Endothelial cell (in vitro differentiated cells): ENCODE measurements at places on chromosomes 1 and 21.

DNA sequence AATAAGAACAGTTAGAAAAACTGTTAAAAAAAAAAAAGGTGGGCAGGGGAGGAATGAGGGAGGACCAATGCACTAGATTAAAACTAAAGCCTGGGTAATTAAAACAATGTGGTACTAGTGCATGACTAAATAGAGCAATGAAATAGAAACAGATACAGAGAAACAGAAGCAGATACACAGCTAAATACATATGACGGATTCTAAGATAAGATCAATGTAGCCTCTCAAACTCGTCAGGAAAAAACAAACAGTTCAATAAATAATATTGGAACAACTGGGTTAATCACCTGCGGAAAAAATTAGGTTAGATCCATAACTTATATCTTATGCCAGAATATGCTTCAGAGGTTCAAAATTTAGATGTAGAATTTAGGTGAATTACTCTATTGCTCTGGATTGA, 68.2 kb downstream of the ERO1B start:
- no peak for DNase-seq

DNA sequence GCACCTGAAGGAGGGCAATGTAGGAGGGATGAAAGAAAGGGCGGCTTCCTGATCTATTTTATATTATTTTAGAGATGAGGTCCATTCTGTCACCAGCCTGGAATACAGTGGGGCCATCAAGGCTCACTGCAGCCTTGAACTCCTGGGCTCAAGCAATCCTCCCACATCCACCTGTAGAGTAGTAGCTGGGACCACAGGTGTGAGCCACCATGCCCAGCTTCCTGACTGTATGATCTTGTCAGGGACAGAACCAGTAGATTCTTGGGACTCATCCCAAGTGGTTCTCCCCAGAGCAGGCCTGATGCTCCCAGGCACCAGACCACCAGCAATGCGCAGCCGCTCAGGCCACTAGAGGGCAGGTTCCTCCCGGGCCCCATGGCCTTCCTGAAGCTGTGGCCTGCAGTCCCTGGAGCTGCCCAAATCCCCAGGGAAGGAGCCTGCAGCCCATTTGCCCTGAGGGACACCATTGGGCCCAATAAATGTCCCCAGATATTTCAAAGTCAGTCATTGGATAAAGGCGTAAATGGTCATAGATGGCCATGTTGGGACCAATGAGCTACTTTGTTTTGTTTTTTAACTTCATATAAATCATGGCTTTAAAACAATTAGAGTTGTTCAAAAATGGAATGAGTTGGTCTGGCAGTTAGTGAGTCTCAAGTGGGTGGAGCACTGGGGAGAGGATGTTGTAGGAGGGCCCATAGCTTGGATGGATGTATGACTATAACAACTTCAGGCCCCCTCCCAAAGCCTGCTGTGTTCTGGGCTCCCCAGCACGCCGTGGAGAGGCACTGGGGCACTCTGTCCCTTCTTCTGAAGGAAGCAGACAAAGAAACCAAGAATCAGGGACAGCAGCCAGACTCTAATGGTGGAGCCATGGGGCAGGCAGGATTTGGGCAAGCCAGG, 44.7 kb upstream of the GOLT1A start:
- peak; percentile 85 for DNase-seq

DNA sequence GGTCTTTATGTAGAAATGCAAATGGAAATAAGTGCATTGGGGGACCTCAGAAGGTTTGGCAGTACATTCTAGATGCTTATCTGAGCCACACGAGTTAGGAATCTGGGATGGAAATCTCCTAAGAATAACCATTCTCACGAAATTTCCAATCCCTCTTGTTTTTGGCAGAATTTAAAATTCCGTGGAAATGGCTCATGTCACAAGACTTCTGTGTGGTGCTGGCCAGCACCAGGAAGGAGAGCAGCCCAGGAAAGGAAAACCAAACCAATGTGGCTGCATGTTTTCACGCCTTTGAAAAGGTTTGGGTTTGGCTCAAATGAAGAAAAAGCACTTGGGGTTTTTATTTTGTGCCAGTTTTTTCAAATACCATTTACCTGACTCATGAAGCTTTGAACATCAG, 80.1 kb upstream of the KCNK2 start:
- DNase-seq = no peak

GRCh38 chr1:230401763-230402294, 24.3 kb downstream of the PGBD5 start:
- no peak for DNase-seq

DNA sequence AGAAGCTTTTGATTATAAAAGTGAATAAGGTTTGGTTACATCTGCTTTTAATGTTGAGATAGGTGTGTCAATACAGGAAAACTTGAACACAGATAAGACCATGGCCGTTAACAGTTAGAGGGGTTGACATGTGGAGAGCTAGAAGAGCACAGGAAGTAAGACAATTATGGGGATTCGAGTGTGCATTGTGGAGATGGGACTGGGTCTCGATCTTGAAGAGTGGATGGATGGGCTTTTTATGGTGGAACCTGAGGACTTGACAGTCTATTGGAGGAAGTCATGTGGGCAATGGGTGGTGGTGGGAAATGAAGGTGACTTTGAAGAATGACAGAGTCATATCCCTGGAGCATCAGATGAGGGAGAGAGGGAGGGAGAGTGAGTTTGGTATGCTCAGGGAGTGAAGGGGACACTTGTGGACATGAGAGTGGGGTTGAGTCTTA, 12.1 kb downstream of the DYRK1A start:
- DNase-seq = no peak
